Stimulated activated CD8-positive, alpha-beta memory T cell treated with anti-CD3 and anti-CD28 coated beads, Interleukin-4, amount 100 ng/mL, for 24 hours (primary cell): ENCODE measurements at places on chromosomes 3 and 15.
A peak's percentile ranks its signal among the peaks of the same experiment; 100 is the strongest.

- DNase-seq, result no peak
Observed at GRCh38 chr3:37320276-37320675, 145.9 kb upstream of the LRRFIP2 start.

GRCh38 chr3:50337175-50337861 is 3.3 kb downstream of the RASSF1 start:
- peak; percentile 96 for DNase-seq

DNA sequence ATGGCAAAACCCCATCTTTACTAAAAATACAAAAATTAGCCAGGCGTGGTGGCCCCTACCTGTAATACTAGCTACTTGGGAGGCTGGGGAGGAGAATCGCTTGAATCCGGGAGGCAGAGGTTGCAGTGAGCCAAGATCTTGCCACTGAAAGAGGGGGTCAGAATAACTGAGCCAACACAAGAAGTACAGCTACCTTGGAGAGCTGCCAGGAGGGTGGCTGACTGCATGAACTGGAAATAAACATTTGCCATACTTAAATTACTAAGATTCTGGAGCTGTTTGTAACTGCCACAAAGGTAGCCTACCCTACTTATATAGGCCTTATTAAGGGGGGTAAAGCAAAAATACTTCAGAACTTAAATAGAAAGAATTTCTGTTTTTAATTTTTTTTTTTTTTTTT is 15.4 kb upstream of the PIK3CB start:
- no peak for DNase-seq

DNA sequence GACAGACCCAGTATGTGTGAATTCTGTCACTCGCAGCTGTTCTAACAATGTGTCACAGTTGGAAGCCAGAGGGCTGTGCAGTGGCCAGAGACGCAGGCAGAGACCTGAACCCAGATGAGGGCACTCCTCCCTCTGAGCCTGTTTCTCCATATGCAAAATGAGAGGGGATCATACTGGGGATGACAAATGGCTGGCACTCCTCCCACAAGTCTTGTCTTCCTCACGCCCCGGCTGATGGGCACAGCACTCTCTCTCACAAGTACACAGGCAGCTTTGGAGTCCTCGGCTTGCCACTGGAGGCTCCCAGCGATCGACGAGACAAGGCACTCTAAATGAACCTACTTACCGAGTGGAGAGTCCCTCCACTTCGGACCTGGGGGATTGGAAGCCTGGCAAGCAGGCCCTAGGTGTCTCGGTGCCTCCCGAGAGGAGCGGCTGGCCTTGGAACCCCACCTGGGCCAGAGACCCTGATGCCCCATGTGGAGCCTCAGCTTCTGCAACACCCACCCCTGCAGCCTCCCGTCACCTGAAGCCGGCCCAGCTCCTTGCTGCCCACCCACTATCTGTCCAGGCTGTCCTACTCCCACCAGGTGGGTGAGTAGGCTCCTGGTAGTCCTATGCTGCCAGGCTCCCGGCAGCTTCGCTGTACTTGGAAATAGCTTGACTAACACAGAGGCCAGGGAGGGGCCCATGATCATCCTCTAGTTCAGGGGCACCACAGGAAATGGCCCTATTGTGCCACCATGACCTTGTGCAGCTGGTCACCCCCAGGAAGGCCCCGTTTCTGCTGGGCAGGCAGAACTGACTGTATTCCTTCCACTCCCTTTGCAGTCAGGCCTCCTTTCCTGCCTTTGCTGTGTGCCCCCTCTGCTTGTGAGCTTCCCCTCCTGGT is 65.0 kb upstream of the IQSEC1 start:
- DNase-seq, result no peak

GRCh38 chr3:157231071-157231470 is 71.1 kb upstream of the CCNL1 start:
- no peak for DNase-seq

DNA sequence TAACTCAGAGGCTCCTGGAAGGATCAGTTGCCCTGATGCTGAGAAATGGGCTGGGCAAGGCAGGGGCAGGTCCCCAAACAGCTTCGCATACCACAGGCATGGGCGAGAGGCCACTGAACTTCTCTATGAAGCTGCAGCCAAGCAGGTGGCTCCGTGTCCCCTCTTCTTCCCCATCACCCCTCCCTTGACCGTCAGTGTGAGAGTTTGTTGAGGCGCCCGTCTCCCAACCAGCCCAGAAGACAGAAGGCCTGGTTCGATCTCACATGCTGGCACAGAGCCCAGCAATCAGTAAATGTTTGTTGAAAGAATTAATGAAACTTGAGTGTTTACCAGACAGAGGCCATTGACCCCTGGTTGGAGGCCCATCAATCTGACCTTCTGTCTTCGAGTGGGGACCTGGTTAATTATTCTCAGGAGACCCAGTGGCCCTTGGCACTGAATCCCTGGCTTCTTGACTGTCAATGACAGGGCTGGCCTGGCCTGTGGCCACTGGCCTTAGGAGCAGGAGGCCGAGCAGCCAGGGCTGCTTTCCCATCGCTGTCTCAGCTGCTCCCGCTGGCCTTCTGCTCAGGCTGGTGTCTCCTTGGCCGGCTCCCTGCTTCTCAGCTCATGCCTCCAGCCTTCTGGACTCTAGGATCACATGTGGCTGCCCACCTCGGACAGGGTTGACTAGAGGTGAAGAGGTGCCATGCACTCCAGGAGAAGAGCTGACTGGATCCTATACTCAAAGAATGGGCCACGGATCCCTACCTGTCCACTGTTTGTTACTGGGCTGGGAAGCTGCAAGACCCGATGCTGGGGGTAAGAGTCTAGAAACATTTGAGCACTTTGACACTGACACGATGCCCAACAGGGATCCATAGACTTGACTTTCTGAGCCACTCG is 113.4 kb downstream of the ASB7 start:
- DNase-seq, result no peak

- DNase-seq, result no peak
Observed at GRCh38 chr15:40534371-40534770, 30.5 kb downstream of the CCDC32 start.

GRCh38 chr3:175255698-175256097 is 396.6 kb downstream of the NAALADL2 start:
- DNase-seq, result no peak

- no peak for DNase-seq
Observed at GRCh38 chr3:153601374-153601853, 439.4 kb downstream of the RAP2B start.

DNA sequence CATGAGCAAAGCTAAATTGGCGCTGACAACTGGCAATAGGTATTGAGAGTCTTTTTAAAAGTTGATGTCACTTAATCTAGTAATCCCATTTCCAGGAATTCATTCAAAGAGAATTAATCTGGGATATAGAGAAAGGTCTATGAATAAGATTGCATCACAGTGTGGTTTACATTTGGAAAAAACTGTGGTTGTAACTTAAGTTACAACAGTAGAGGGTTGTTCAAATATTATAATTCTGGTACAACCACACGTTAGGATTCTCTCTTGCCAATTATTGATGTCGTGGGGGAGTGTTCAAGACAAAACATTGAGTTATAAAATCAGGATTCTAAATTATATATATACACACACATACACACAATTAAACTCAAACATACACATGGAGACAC is 79.8 kb downstream of the LIPC start:
- DNase-seq, result no peak

DNA sequence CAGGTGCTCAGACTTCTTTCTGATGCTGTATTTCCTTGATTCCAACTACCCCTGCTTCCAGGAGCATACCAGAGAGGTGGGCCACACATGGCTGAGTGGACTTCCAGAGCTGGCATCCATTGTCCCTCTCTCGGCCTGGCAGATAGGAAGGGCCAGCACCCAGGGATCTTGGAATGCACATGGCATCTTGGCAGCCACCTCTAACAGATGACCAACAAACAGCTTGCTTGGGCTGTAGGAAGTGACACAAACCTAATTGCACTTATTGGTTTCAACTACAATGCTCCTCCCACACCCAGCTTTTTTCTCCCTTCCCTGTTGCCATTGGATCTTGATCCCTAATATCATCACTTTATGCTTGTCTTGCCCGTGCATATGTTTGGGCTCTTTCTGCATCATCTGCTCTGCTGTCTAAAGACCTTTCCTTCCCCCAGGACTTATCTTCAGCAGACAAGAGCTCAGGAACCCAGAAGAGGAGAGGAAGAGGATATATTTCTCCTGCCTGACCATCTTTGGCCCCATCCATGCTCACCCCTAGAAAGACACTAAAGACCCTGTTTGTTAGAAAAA is 294.6 kb downstream of the NTRK3 start:
- no peak for DNase-seq

- no peak for DNase-seq
Observed at GRCh38 chr3:141875893-141876380, 506 bp upstream of the ATP1B3 start.

- DNase-seq, result no peak
Observed at GRCh38 chr15:95690631-95691340, 639.7 kb upstream of the NR2F2 start.
